ENCODE measurements at places on chromosomes 6 and 20. TPM values are rescaled to one million over a fixed set of nuclear protein-coding genes. Genes with fewer than 3 reads are reported as not detected.

GRCh38 chr6:101391772-101392585 lies 1.5 kb upstream of the GRIK2 start:
- no peaks in the 10 kb centered on the region for H3K36me3 ChIP-seq
- no peak overlapping the region for H3K4me3 ChIP-seq
- no peak overlapping the region for H3K27ac ChIP-seq
- H3K4me1 ChIP-seq: no peaks in the 10 kb centered on the region

- DNase-seq: no peak
- H3K4me1 ChIP-seq: peaks cover 6% of the 10 kb centered on the region
Observed at GRCh38 chr6:2784061-2784460, 18.9 kb downstream of the WRNIP1 start.

- DNase-seq: no peak
- no peak overlapping the region for H3K27ac ChIP-seq
- peaks cover 2% of the 10 kb centered on the region for H3K4me1 ChIP-seq
- H3K27me3 ChIP-seq: peaks cover 27% of the 10 kb centered on the region
Observed at GRCh38 chr6:157253017-157253416, 70.3 kb downstream of the TMEM242 start.

DNA sequence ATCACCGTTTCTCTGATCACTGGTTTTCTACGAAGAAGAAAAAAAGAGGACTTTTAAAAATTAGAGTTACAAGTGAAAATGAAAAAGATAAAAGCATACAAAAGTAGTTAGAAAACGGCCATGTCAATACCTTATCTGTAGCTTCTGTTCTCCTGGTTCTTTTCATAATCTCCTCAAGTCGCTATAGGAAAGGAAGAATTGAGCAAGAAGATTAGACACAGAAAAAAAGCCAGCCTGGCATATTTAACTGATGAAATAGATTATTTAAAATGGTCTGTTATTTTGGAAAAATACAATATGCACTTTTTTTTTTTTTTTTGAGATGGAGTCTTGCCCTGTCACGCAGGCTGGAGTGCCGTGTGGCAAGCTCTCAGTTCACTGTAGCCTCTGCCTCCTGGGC lies 70.2 kb upstream of the BCLAF1 start:
- H3K36me3 ChIP-seq: no peaks in the 10 kb centered on the region
- H3K27ac ChIP-seq: no peak overlapping the region
- DNase-seq: no peak
- H3K4me1 ChIP-seq: no peaks in the 10 kb centered on the region

Gene MYLK4
- 0.28 TPM for total RNA-seq

DNA sequence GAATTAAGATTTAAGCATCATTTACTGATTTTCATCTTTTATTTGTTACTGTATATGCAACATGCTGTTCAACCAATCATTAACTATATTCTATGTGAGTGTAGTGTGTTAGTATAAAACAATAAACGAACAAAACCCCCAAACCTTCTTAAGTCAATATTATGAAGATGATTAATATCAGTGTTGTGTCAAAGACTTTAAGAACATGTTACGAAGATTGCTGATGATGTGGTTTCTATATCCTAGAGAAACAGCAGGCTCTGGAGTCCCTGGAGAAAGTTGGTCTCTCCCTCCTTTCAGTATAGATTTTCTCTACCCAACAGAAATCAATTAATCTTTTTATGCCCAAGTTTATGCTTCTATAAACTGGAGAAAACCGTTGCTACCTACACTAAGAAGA lies 393.8 kb upstream of the HSF2 start:
- H3K27me3 ChIP-seq: no peaks in the 10 kb centered on the region
- H3K27ac ChIP-seq: no peak overlapping the region
- no peaks in the 10 kb centered on the region for H3K36me3 ChIP-seq
- no peaks in the 10 kb centered on the region for H3K4me1 ChIP-seq
- H3K4me3 ChIP-seq: no peak overlapping the region
- no peak for DNase-seq

Gene LY6G5C
- total RNA-seq: 2.3 TPM

- H3K4me1 ChIP-seq: no peaks in the 10 kb centered on the region
- H3K36me3 ChIP-seq: no peaks in the 10 kb centered on the region
- no peak for DNase-seq
- no peak overlapping the region for H3K27ac ChIP-seq
- H3K27me3 ChIP-seq: no peaks in the 10 kb centered on the region
Observed at GRCh38 chr6:93394471-93394870, 24.9 kb downstream of the EPHA7 start.

Gene SUMO4
- 8.5 TPM for total RNA-seq

Gene PTGIS
- 2.8 TPM for total RNA-seq

GRCh38 chr20:38224531-38224930 lies 36.0 kb downstream of the KIAA1755 start:
- no peak overlapping the region for H3K27ac ChIP-seq
- peaks cover 5% of the 10 kb centered on the region for H3K4me1 ChIP-seq
- H3K36me3 ChIP-seq: no peaks in the 10 kb centered on the region
- DNase-seq: no peak

DNA sequence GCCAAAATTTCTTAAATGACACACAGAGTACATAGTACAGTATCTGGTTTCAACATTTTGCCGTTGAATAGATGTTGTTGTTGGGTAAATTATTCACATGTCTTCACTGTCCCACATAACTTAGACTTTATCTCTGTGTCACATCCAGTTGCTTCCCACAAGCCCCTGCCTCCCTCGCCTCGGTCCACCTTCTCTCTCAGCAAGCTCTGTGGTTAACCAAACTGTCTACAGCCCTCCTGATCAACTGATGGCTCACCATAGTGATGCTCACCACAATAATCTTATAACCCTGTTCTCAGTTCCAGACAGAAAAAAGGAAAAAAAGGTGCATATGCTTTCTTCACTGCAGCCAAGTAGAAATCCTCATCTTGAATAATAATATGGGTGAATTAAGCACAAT lies 23.0 kb downstream of the IL17F start:
- no peak overlapping the region for H3K27ac ChIP-seq
- peaks cover 55% of the 10 kb centered on the region for H3K27me3 ChIP-seq
- H3K4me3 ChIP-seq: no peak overlapping the region
- peaks cover 14% of the 10 kb centered on the region for H3K4me1 ChIP-seq
- H3K36me3 ChIP-seq: peaks cover 6% of the 10 kb centered on the region

Gene WFDC2
- total RNA-seq: not detected

DNA sequence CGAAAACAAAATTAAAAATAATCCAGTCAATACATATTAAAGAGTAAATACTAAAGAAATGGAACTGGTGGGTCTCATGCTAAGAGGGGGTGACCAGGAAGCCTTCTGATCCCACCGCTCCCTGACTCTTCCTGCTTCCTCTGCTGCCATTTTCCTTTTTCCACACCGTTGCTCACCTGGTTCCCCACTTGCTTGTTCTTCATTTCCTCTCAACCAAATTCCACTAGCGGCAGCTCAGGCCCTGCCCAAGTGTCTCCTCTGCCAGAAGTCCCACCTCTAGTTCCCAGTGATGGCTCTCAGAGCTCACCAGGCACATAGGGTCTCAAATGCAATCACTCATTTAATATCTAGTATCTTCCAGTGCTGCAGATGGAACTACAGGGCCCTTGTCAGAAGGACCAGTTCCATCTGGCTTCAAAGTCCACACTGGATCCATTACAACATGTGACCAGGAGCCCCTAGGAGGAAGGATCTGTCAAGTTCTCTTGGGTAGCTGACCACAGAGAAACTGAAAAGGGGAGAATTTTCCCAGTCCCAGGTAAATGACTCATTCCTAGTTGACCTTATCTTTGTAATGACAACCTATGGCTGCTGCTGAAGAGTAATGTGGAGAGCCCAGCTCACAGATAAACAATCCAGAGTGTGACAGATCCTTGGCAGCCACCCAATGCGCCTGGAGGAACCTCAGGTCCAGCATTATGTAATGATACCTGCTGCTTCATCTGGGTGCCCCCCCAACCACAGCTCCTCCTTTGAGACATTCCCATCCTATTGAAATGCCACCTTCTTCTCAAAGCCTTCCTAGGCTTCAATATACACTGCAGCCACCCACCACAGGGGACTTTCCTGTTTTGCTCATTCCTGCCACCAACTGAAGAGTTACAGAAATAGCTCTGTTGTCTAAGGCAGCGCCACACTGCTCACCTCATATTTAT lies 38.2 kb downstream of the ELMO2 start:
- DNase-seq: no peak
- H3K27ac ChIP-seq: peak overlapping the region; percentile 54
- H3K27me3 ChIP-seq: no peaks in the 10 kb centered on the region
- peaks cover 44% of the 10 kb centered on the region for H3K4me1 ChIP-seq
- peaks cover 91% of the 10 kb centered on the region for H3K36me3 ChIP-seq

DNA sequence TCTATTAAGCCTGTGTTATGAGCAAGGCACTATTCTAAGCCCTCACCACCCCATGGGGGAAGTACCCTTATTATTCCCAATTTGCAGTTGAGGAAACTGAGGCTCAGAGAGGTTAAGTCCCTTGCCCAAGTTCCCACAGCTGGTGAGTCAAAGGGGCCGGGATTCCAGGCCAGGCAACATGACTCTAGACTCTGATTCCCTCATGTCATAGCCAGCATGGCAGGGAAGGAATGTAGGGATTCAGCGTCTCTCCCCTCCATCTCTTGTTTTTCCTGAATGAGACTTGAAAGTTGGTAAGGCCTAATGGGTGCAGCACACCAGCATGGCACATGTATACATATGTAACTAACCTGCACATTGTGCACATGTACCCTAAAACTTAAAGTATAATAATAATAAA lies 6.7 kb downstream of the C6orf132 start:
- H3K36me3 ChIP-seq: no peaks in the 10 kb centered on the region
- DNase-seq: no peak
- H3K27ac ChIP-seq: no peak overlapping the region
- peaks cover 8% of the 10 kb centered on the region for H3K27me3 ChIP-seq
- H3K4me3 ChIP-seq: no peak overlapping the region

DNA sequence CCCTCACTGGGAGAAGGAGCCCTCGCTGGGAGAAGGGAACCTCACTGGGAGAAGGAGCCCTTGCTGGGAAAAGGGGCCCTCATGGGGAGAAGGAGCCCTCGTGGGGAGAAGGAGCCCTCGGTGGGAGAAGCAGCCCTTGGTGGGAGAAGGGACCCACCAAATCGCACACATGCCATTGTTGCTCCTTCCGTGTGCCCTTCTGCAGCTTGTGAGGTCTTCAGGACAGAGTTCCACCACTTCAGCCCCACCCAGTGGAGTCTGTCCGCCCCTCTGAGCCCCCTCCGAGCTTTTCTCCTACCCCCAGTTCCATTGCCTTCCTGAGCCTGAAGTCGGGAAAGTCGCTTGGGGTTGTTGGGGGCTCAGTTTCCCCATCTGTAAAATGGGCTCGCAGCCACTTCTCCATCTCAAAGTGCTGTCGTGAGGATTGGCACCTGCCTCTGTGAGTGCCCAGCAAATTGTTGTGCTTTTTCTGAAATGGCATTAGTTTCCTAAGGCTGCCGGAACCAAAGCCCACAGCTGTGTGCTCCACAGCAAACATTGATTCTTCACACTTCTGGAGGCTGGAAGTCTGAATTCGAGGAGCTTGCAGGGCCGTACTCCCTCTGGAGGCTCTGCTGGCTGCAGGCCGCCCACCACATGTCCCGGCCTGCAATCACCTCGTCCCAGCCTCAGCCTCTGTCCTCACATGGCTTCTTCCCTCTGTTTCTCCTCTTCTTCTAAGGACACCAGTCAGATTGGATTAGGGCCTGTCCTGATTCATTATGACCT lies 124.7 kb upstream of the PMEPA1 start:
- DNase-seq: no peak
- H3K27ac ChIP-seq: no peak overlapping the region
- no peak overlapping the region for H3K4me3 ChIP-seq
- no peaks in the 10 kb centered on the region for H3K36me3 ChIP-seq
- H3K4me1 ChIP-seq: no peaks in the 10 kb centered on the region

GRCh38 chr6:4640139-4640538 lies 136.1 kb upstream of the CDYL start:
- H3K27ac ChIP-seq: no peak overlapping the region
- H3K4me1 ChIP-seq: peaks cover 9% of the 10 kb centered on the region
- no peak overlapping the region for H3K4me3 ChIP-seq
- DNase-seq: no peak
- no peaks in the 10 kb centered on the region for H3K36me3 ChIP-seq
